ENCODE measurements at places on chromosomes 1 and 21. TPM values are rescaled to one million over a fixed set of nuclear protein-coding genes. Genes with fewer than 3 reads are reported as not detected.

NRDC gene
- total RNA-seq = 75.0 TPM

GRCh38 chr1:170176772-170177171 lies 31.0 kb downstream of the NTMT2 start:
- no peak for DNase-seq
- no peak overlapping the region for H3K4me3 ChIP-seq
- no peaks in the 10 kb centered on the region for H3K4me1 ChIP-seq
- no peaks in the 10 kb centered on the region for H3K36me3 ChIP-seq
- no peaks in the 10 kb centered on the region for H3K27me3 ChIP-seq

DNA sequence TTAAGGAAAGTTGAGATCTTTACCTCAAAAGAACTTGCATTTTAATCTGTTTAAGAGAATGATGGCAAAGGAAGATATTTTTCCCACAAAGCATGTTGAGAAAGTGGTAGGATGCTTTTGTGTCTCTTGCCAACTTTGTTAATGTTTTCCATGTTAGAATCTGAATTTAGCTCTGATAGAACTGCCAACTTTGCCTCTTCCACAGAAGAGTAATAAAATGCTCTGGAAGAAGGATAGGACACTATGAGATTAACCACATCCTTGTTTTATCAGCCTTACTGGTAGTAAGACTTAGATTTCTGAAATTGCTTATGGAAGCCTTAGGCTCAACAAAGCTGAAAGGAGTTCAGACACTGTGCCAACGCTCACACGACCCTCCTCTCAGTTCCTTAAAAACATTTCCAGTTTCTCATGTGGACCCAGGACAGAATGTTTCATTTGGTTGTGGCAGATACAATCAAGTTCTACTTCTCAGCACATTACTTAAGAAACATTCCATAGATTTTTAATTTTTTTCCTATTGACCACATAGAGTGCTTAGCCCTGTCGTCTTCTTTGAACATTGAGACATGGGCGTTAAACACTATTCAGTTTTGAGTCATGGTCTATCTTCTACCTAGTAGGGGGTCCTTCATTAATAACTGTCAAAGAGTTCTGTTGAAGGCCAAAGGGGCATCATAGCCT lies 59.0 kb downstream of the MTR start:
- H3K27ac ChIP-seq = no peak overlapping the region
- no peaks in the 10 kb centered on the region for H3K27me3 ChIP-seq
- peaks cover 12% of the 10 kb centered on the region for H3K36me3 ChIP-seq
- no peaks in the 10 kb centered on the region for H3K4me1 ChIP-seq
- H3K4me3 ChIP-seq = no peak overlapping the region

DNA sequence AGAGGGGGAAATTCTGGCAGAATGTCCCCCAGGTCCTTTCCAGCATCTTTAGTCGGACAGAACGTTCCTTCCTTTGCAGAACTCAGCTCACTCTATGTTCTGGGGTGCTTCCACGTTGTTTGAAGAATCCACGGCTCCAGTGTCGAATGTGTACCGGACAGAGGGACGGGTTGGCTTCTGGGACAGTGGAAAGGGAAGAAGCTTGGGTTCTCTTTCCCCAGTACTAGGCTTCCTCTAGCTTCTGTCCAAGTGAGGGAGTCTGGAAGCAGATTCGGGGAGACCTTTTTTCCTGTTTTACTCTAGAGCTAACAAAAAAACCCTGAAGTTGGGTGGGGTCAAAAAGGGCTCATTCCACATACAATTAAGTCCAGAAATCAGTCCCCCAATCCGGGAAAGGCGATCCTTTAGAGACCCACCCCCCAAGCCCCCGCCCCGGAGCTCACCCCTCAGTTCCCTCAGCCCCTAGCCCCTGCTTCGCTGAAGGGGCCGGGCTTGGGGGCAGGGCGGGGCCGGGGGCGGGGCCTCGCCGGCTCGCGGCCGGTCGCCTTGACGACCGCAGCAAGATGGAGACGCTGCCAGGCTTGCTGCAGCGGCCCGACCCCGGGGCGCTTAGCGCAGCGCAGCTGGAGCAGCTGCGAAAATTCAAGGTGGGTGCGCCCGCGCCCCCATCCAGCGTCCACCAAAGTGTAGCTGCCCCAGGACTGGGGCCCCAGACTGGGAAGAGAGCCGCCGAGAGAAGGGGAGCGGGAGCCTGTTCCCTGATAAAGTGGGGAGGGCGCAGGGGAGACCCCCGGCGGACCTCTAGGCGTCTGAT lies at the start of gene RIIAD1:
RIIAD1 (plus strand) TSS at position 549 of the 814 bp plus-strand sequence; CDS start at position 564, 15 bp downstream.
- peaks cover 7% of the 10 kb centered on the region for H3K27me3 ChIP-seq
- no peak for DNase-seq
- peaks cover 6% of the 10 kb centered on the region for H3K4me1 ChIP-seq
- H3K27ac ChIP-seq = no peak within 1 kb of the TSS
- H3K4me3 ChIP-seq = peak within 1 kb of the TSS; percentile 25

- H3K4me1 ChIP-seq = no peaks in the 10 kb centered on the region
- no peak overlapping the region for H3K4me3 ChIP-seq
These were observed 449.1 kb downstream of the PTPRU start for GRCh38 chr1:29685387-29685786.

DNA sequence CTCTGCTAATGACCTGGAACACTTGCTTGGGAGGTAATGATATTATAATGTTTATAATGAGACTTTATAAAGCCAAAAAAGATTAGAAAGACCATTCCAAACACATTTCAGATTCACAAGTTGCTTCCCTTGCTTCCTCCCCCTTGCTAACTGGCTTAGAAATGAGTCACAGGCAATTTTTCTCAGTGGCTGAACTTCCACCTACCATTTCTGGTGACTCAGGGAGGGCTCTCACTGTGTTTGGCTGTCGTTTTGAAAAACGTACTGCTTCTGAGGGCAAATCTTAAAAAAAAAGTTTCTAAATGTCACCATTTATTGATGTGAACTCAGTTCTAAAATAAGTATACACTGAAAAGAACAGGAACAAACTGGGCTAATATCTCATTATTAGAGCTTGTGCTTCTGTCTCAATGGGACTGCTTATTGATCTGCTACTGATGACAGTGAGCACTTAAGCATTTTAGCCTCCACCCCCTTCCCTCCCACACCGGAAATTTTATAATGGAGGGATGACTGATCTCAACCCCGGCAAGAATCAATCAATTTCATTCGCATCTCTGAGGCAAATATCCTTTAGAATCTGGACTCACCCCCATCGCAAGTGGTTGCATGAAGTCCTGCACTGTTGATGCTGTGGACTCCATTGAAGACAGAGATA lies 278.3 kb downstream of the KCTD3 start:
- H3K27me3 ChIP-seq = no peaks in the 10 kb centered on the region
- H3K4me1 ChIP-seq = no peaks in the 10 kb centered on the region
- no peak overlapping the region for H3K27ac ChIP-seq
- H3K36me3 ChIP-seq = no peaks in the 10 kb centered on the region
- no peak overlapping the region for H3K4me3 ChIP-seq

- H3K4me3 ChIP-seq = no peak overlapping the region
- no peaks in the 10 kb centered on the region for H3K36me3 ChIP-seq
- H3K27me3 ChIP-seq = no peaks in the 10 kb centered on the region
- DNase-seq = no peak
These were observed 1159.8 kb upstream of the ADGRL2 start for GRCh38 chr1:80640978-80641377.

DNA sequence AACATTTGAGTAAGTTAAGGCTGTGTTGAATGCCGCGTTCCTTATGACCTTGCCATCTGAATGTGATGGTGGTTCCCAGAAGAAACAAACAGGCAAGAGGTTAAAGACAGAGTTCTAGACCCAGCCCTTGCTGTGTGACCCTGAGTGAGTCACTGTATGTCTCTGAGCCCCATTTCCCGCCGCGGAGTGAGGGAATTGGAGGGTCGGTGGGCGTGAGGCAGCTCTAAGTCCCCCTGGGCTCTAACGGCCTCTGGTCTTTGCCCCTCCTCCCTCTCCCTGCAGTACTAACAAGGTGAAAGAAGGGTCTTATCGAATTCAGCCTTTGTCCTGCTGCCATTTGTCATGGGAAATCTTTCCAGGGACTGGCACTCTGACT lies 40.4 kb downstream of the OLIG1 start:
- no peaks in the 10 kb centered on the region for H3K36me3 ChIP-seq
- H3K4me1 ChIP-seq = peaks cover 3% of the 10 kb centered on the region
- no peak for DNase-seq

GRCh38 chr21:15077529-15078145 lies 12.8 kb upstream of the NRIP1 start:
- no peak overlapping the region for H3K27ac ChIP-seq
- no peaks in the 10 kb centered on the region for H3K4me1 ChIP-seq
- no peaks in the 10 kb centered on the region for H3K27me3 ChIP-seq
- H3K4me3 ChIP-seq = no peak overlapping the region
- H3K36me3 ChIP-seq = no peaks in the 10 kb centered on the region

- no peak overlapping the region for H3K27ac ChIP-seq
- H3K4me1 ChIP-seq = no peaks in the 10 kb centered on the region
- no peak for DNase-seq
- no peaks in the 10 kb centered on the region for H3K27me3 ChIP-seq
- no peaks in the 10 kb centered on the region for H3K36me3 ChIP-seq
- H3K4me3 ChIP-seq = no peak overlapping the region
These were observed 7.0 kb downstream of the HFM1 start for GRCh38 chr1:91397605-91398004.

GRCh38 chr1:37537378-37537777 lies 16.7 kb downstream of the SNIP1 start:
- no peak overlapping the region for H3K4me3 ChIP-seq
- no peak overlapping the region for H3K27ac ChIP-seq
- peaks cover 36% of the 10 kb centered on the region for H3K36me3 ChIP-seq
- H3K4me1 ChIP-seq = peaks cover 12% of the 10 kb centered on the region
- H3K27me3 ChIP-seq = no peaks in the 10 kb centered on the region

NOTCH2 gene
- total RNA-seq = 87.2 TPM

- no peak overlapping the region for H3K4me3 ChIP-seq
- no peak for DNase-seq
- no peaks in the 10 kb centered on the region for H3K27me3 ChIP-seq
- no peak overlapping the region for H3K27ac ChIP-seq
These were observed 4.2 kb downstream of the GOLPH3L start for GRCh38 chr1:150692720-150693119.

DNA sequence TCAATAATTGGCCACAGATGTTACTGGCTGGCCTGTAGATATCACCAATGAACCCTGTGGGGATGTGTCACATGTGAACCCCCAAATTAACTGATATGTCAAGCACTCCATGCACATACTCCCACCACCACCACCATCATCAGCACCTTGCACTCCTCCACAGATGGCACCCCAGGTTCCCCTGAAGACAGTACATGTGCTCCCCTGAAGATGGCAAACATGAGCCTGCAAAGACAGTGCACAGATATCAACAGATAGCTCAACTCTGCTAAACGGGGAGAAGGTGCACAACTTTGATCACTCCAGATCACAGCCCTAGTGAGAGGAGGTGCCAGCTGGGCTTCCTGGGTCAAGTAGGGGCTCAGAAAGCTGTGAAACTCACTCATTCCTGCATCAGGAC lies 74.4 kb downstream of the CLCA4 start:
- H3K36me3 ChIP-seq = no peaks in the 10 kb centered on the region
- no peak overlapping the region for H3K4me3 ChIP-seq
- H3K4me1 ChIP-seq = no peaks in the 10 kb centered on the region
- H3K27me3 ChIP-seq = no peaks in the 10 kb centered on the region
- H3K27ac ChIP-seq = no peak overlapping the region

RALGPS2 gene
- 15.3 TPM for total RNA-seq

ELF3 gene
- total RNA-seq = 16.8 TPM

- DNase-seq = no peak
- no peaks in the 10 kb centered on the region for H3K27me3 ChIP-seq
- H3K27ac ChIP-seq = no peak overlapping the region
- H3K4me3 ChIP-seq = no peak overlapping the region
- no peaks in the 10 kb centered on the region for H3K36me3 ChIP-seq
These were observed 10.2 kb downstream of the ERG start for GRCh38 chr21:38487901-38488639.

GRCh38 chr1:4127592-4128140 lies 227.6 kb upstream of the C1orf174 start:
- H3K4me3 ChIP-seq = no peak overlapping the region
- no peaks in the 10 kb centered on the region for H3K27me3 ChIP-seq
- no peaks in the 10 kb centered on the region for H3K36me3 ChIP-seq
- H3K27ac ChIP-seq = no peak overlapping the region

DNA sequence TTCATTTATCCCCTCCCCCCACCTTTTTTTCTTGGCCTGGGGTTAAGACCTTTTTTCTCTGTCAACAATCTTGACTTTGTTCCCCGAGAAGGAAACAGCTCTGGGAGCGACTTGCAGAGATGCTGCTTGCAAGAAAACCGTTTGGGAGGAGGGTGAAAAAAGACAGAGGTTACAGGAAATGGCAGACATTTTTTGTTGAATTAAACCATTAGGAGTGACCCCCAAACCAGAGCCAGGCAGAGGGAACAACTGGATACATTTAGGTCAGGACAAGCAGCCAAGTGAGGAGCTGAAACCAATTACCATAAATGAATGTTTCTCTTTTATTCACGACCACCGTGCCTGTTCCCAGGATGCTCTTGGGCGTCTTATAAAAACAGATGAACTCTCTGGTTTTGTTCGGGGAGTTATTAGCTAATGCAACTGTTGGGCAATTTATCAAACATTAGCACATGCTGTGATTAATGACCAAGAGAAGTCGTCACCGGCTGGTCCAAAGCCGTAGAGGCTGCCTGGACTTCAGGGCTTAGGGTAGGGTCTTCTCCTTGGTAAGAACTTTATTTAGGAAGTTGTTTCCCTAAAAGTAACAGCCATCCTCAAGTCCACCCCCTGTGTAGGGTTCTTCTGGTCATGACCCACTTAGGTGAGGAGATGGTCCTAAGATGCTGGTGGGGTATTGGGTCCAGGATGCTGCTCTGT lies 141.0 kb downstream of the FOXD2 start:
- no peaks in the 10 kb centered on the region for H3K4me1 ChIP-seq
- DNase-seq = no peak
- H3K27ac ChIP-seq = no peak overlapping the region
- no peak overlapping the region for H3K4me3 ChIP-seq

Data from thyroid gland (tissue), 4 donors.